ENCODE measurements at places on chromosomes 7 and 10. TPM values are rescaled to one million over a fixed set of nuclear protein-coding genes. Genes with fewer than 3 reads are reported as not detected.

The OR9A2 gene
- 0.22 TPM for total RNA-seq

The ANKRD61 gene
- total RNA-seq = not detected

The PDK4 gene
- 18.5 TPM for total RNA-seq

The RASA4B gene
- 2.4 TPM for total RNA-seq

The CPN1 gene
- not detected for total RNA-seq

The HACD1 gene
- 37.4 TPM for total RNA-seq

The ATG9B gene
- not detected for total RNA-seq

The LIPF gene
- total RNA-seq = not detected

The GFRA1 gene
- total RNA-seq = 22.7 TPM

The MYO1G gene
- under 0.01 TPM for total RNA-seq

The PHYHIPL gene
- not detected for total RNA-seq

The SFRP5 gene
- total RNA-seq = not detected

The TRIM73 gene
- total RNA-seq = 1.7 TPM

The HSPA12A gene
- total RNA-seq = 13.9 TPM

The VKORC1L1 gene
- total RNA-seq = 17.6 TPM

The C7orf33 gene
- total RNA-seq = not detected

The KLHL7 gene
- total RNA-seq = 49.9 TPM

The CALML5 gene
- not detected for total RNA-seq

The EGFR gene
- 84.5 TPM for total RNA-seq

The SLC13A1 gene
- total RNA-seq = not detected

The WEE2 gene
- not detected for total RNA-seq

The TMEM72 gene
- total RNA-seq = not detected

The HOXA1 gene
- 0.65 TPM for total RNA-seq

The ATP5MK gene
- total RNA-seq = 223 TPM

Measured in articular chondrocyte of knee joint (primary cell).